ENCODE measurements at places on chromosomes 5 and 9.

GRCh38 chr5:6319116-6319515 lies 59.2 kb downstream of the MED10 start:
- DNase-seq: no peak

DNA sequence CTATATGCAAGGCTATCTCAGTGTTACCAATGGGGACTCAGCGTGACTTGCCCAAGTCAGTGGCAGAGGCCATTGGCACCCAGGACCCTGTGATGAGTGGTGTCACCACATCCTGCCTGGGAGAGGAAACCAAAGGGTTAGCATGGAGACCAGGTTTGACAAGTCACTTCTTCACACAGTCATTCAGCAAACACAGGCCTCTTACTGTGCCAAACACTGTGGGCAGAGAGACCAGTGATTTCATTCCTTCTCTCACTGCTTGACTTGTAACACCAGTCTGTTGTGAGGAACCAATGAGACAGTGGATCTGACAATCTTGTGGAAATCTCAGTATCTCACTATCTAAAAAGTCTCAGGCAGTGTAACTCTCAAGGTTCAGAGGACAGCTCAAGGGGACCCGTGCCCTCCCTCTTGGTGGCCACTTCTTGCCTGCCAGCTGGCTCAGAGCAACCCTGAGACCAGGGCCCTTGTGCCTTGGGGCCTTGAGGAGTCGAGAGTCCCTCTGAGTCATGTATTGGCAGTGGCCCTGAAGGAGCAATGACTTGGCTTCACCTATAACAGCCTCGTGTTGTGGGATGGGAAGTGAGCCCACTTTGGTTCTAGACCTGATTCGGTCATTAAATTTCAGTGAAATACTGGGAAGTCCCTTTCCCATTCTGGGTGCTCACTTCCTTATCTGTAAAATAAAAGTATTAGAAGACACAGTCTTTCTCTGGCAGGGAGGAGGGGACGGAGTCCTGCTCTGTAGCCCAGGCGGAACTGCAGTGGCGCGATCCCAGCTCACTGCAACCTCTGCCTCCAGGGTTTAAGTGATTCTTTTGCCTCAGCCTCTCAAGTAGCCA lies 1.6 kb downstream of the FABP6 start:
- no peak for DNase-seq

DNA sequence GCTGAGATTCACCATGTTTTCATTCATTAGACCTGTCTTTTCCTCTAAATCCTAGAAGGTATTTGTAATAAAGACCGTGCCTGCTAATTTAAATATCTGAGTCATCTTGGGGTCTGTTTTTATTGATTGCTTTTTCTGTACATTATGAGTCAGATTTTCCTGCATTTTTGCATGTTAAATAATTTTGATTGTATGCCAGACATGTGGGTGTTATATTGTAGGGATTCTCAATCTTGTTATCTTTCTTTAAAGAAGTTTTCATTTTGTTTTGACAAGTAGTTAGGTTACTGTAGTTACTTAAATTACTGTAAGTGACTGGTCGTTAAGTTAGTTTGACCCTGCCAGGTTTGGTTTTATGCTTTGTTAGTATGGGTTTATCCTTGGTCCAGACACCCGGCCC lies 35.1 kb downstream of the EXOSC2 start:
- DNase-seq: no peak

DNA sequence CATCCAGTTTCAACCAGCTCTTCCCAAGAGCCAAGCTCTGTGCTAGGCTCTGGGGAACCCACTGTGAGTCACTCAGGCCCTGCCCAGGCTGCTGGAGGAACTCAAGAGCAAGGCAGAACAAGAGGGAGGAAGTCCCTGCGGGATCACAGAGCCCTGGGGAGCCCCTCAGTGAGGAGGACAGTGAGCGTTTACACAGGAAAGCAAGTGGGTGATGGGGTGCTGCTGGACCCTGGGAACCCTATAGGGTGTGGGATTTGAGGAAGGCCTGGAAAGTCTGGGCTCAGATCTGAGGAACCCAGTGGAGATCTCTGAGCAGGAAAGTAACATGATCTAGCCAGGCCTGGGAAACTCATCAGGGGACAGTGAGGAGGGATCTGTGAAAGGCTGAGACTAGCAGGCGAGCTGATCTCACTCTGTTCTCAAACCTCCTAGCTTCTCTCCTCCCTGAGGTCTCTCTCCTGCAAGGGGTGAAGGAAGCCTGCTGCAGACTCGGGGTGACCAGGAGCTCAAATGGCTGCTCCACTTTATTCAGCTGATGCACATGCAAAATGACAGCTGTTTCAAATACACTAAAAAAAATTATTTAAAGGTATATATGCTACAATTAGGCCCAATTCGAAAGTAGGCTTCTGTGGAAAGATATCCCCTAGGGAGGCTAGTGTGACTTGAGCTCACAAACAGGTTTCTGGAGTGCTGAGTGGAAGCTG lies 70.0 kb downstream of the SHB start:
- DNase-seq: no peak

- no peak for DNase-seq
Observed at GRCh38 chr5:110008131-110008530, 318.4 kb downstream of the MAN2A1 start.

DNA sequence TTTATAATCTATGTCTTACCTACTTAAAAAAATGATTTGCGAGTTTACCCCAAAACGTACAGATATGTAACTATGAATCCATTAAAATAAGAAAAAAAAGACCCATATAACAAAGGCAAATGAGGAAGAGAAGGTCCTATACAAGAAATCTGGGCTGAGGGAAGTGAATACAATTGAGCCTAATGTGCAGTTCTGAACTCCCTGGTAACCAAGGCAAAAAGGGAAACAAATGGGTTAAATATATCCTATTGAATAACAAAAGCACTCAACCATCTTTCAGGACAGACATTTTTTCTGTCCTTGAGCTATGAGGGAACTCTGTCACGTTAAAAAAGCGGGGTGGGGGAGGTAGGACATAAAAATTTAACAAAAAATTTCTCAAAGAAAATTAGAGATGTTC lies 78.6 kb downstream of the PTPN3 start:
- DNase-seq: no peak

GRCh38 chr9:35035851-35036701 lies 36.3 kb downstream of the VCP start:
- peak; percentile 65 for DNase-seq

DNA sequence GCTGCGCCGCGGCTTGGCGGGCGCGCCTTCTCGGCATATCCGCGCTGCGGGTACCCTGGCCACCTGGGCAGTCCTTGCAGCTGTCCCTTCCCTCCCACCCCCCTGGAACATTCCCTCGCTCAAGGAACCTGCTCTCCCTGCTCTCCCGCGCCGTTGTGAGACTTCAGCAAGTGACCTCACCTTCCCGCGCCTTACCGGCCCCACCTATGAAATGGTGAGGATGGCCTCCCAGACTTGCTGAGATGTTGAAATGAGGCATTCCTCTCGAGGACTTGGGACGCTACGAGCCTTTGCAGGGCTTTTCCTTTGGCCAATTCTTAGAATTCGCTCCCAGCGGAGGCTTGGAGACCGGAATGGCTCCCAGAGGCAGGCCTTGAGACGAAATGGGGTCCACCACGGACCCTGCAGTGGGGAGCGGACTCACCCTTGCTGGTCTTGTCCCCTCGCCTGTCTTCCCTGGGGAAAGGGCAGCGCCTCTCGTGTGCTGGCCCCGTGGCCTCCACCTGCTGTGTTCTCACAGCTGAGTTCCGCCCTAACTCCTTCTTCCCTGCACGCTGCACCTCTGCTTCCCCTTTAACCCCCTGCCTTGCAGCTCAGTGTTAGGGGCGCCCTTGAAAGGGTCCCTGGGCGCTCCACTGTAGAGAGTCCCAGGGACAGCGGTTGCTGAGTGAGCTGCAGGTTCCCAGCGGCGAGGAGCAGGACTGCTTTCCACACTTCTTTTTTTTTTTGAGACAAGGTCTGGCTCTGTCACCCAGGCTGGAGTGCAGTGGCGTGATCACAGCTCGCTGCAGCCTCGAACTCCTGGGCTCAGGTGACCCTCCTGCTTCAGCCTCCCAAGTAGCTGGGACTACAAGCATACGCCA lies 907 bp downstream of the HMCN2 start:
- no peak for DNase-seq

DNA sequence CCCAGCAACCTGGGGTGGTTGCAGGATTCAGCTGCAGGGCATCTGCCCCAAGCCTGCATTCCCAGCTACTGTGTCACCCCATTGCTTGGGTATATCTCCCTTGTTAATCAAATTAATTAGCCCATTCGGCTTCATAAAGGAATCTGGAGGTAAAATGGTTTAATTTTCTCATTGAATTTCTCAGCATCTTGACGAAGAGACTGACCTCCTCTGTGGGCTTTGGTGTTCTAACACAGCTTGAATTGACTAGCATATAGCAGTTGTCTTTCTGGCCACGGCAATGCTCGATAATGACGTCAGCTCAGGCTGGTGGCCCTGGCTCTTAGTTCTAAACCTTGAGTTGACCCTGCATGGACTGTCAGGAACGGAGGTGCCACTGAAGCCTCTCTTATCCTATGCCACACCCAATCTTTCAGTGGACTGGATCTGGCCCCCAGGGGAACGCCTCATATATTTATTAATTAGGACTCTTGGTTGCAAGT lies 72.4 kb downstream of the MSX2 start:
- DNase-seq: no peak

- DNase-seq: no peak
Observed at GRCh38 chr5:64971513-64971912, 202.8 kb downstream of the CWC27 start.

DNA sequence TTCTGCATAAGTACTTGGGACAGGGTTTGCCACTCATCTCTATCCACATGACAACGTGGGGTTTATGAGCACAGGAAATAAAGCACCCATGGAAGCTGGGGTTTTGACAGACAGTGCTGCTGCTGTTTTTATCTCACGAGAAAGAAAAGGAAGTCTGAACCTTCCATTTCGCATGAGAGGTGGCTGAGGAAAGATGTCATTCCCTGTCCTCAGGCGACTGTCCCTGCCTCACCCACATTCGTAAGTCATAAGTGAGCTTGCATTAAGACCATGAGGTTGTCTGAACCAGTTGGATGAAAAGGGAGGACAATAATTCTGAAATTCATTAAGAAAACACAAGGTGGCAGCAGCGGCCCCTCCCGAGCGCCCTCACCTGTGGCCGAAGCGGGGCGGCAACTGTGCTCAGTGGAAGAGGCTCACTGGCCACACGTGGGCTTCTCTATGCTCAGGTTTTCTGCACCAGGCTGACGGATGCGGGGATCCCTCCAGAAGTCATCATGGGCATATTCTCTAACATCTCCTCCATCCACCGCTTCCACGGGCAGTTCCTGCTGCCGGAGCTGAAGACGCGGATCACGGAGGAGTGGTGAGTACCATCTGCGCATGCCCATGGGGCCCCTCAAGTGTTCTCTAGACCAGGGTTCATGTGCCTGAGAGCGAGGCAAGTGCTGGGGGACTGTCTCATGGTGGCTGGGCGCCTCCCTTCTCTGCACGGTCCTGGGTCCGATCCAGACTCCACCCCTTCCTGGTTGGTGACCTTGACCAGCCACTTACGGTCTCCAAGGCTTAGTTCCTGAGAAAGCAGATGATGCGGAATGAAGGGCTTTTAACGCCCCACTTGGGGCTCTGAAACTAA lies 54.7 kb upstream of the SUSD3 start:
- peak; percentile 80 for DNase-seq

DNA sequence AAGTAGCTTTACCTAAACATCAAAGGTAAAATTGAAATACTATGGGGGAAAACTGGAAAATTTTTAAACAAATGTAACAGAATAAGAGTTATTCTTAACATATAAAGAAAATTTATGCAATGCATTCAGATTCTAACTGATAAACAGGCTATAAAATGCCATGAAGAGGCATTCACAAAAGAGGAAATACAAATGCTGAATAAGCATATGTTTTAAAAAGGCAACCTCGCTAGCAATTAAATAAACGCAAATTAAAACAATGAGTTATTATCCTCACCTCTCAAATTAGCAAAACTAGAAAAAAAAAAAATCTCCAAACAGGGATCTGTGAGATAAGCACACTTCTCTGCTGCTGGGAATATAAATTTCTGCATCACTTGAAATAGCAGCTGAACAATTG lies 63.2 kb upstream of the BRINP1 start:
- no peak for DNase-seq

DNA sequence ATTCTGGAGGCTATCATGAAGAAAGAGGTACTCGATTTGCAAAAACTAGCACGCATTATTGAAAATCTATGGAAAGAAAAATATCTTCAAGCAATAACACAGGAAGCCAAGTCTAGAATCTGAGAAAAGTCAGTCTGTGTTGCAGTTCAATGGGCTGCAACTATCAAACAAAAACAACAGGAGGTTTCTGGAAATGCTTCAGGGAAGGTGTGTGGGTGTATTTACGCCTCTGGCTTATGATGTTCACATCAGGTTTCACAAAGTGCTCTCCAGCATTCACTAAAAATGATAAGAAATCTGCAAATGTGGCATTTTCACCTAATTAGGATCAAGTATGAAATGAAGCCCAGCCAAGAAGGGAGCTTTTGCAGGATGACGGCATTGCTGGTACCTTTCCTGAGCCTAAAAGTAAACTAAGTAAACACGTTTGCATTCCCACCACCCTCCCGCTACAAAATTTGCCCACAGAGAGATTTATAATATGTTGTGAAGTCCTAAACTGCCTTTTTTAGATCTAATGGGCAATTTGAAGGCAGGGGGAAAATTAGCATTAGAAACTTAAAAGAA lies 146.4 kb downstream of the GABRB2 start:
- no peak for DNase-seq

GRCh38 chr5:50476549-50476948 lies 35.5 kb upstream of the EMB start:
- no peak for DNase-seq

DNA sequence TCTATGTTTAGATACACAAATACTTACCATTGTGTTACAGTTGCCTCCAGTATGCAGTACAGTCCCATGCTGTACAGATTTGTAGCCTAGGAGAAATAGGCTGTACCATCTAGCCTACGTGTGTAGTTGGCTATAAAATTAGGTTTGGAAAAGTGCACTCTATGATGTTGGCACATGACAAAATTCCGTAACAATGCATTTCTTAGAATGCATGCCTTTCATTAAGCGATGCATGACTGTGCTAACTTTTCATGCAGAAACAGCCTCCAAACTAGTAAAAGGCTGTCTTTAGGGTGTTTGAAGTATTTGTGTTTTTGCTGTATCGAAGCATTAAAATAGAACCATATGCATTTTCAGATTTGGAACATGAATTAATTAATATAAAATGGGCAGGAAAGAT lies 157.9 kb downstream of the RMI1 start:
- DNase-seq: no peak

DNA sequence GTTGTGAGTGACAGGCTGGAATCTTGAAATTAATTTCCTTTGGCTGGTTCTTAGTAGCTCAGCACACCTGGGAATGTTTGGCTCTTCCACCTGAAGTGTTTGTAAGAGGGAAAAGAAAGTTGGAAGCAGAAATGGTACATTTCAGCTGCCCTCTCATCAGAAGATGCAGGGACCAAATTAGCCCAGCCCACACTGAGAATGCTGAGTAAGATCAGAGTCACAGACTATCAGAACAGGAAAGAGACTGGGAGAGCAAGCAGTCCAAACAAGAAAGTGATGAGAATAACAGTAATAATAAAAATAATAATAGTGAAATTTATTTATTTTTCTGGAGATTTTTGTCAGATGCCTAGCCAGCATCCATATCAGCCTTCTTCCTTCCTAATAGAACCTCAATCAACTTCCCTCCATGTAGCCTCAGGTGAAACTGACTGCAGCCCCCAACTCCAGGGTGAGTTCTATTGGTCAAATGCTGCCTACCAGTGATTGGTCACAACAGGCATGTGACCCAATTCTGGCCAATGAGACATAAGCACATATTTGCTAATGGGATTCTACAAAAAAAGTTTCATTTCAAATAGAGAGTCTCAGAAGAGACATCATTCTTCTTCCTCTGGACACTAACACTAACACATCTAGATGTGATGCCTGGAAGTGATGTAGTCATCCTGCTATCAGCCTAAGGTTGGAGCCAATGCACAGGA lies 31.2 kb upstream of the ADRA1B start:
- DNase-seq: no peak

All from stimulated activated CD8-positive, alpha-beta memory T cell treated with anti-CD3 and anti-CD28 coated beads, Interleukin-4, amount 100 ng/mL, for 48 hours (primary cell).